CD8-positive, alpha-beta memory T cell (primary cell): ENCODE measurements at places on chromosomes 11 and 22.
A peak's percentile ranks its signal among the peaks of the same experiment; 100 is the strongest.

DNA sequence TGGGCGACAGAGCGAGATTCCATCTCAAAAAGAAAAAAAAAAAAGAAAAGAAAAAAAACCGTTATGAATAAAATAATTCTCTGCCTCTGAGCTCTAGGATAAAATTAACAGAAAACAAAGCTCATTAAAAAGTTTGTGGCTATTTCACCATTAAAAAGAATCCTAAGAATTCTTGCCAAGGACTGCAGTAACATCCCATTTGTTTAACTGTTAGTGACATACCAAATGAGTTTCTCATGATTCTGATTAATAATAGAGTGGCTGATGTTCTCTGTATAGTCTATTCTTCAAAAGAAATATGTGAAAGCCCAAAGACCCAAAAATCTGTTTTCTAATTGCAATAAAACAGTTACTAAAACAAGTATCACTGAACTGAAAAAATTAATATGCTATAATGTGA is 19.7 kb downstream of the CLNS1A start:
- DNase-seq: no peak
- H3K27ac ChIP-seq: no peak overlapping the region
- no peaks in the 10 kb centered on the region for H3K27me3 ChIP-seq
- H3K4me3 ChIP-seq: no peak overlapping the region
- H3K4me1 ChIP-seq: no peaks in the 10 kb centered on the region

- H3K36me3 ChIP-seq: no peaks in the 10 kb centered on the region
- no peak for DNase-seq
- no peak overlapping the region for H3K4me3 ChIP-seq
- H3K27me3 ChIP-seq: no peaks in the 10 kb centered on the region
- no peak overlapping the region for H3K27ac ChIP-seq
Measured at GRCh38 chr22:23784215-23784732, 2.5 kb upstream of the SMARCB1 start.

- no peak for DNase-seq
- peaks cover 8% of the 10 kb centered on the region for H3K36me3 ChIP-seq
- H3K27me3 ChIP-seq: no peaks in the 10 kb centered on the region
Measured at GRCh38 chr22:20867179-20868024, 8.6 kb downstream of the SNAP29 start.

GRCh38 chr11:120021978-120022377 is 115.9 kb downstream of the TRIM29 start:
- H3K36me3 ChIP-seq: no peaks in the 10 kb centered on the region
- no peaks in the 10 kb centered on the region for H3K4me1 ChIP-seq
- H3K27me3 ChIP-seq: peaks cover 5% of the 10 kb centered on the region
- no peak for DNase-seq
- H3K27ac ChIP-seq: no peak overlapping the region
- H3K4me3 ChIP-seq: no peak overlapping the region

GRCh38 chr11:18927550-18928322 is 11.5 kb downstream of the MRGPRX1 start:
- DNase-seq: no peak
- H3K27me3 ChIP-seq: no peaks in the 10 kb centered on the region
- no peaks in the 10 kb centered on the region for H3K4me1 ChIP-seq
- H3K36me3 ChIP-seq: no peaks in the 10 kb centered on the region

DNA sequence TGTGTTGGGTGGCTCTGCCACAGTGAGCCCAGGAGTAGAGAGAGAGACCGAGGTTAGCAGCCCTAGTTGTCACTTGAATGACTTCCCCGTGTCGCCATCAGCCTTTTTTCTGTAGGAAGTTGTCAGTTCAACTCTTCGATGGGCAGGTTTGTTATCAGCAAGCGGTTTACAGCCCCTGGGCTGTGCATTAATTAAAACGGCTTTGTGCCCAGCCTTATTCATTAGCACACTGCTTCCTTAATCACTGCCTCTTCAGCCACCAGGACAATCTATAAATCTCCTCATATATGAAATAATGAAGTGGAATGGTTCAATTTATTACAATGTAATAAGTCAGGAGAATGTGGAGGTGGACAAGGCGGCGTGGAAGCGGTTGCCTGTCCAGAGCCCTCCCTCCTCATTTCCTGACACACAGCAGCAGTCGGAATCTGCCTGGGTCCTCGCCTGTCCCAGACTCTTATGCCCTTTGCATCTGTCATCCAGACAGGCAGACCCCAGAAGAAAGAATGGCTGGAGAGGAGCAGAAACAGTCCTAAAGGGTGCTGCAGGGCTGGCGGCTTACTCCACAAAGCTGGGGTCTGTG is 122.4 kb upstream of the OPCML start:
- H3K36me3 ChIP-seq: no peaks in the 10 kb centered on the region
- no peaks in the 10 kb centered on the region for H3K27me3 ChIP-seq
- no peaks in the 10 kb centered on the region for H3K4me1 ChIP-seq
- no peak for DNase-seq
- no peak overlapping the region for H3K27ac ChIP-seq

GRCh38 chr22:50459496-50460140 is 15.2 kb downstream of the SBF1 start:
- DNase-seq: no peak
- H3K4me1 ChIP-seq: no peaks in the 10 kb centered on the region
- H3K36me3 ChIP-seq: peaks cover 48% of the 10 kb centered on the region
- H3K4me3 ChIP-seq: no peak overlapping the region
- no peaks in the 10 kb centered on the region for H3K27me3 ChIP-seq

- no peaks in the 10 kb centered on the region for H3K4me1 ChIP-seq
- no peaks in the 10 kb centered on the region for H3K27me3 ChIP-seq
- no peak for DNase-seq
- no peak overlapping the region for H3K4me3 ChIP-seq
- H3K27ac ChIP-seq: no peak overlapping the region
- H3K36me3 ChIP-seq: no peaks in the 10 kb centered on the region
Measured at GRCh38 chr11:57290288-57290687, 34.5 kb downstream of the TNKS1BP1 start.

DNA sequence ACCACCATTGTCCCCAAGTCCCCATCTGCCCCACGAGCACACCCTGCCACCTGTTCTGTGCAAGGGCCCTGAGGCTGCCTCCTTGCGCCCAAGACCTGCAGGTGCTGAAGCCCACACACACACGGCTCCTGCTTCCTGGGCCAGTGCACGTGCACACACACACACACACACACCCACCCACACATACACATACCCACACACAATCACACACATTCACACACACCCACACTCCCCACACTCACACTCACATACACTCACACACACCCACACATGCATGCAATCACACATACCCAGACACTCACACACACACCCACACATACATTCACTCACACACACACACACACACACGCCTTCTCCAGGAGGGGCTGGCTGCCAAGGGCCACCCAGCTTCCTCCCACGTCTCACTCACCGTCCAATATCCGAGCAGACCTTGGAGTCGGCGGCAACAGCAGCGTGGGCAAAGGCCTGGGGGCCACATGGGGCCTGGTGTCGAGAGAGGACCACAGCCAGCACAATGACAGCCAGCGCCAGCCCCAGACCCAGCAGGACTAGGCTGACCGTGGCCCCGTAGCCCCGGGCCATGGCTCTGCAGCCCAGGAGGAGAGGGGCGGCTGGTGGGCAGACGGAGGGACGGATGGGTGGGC is 616 bp downstream of the GGT5 start:
- no peak for DNase-seq
- no peaks in the 10 kb centered on the region for H3K27me3 ChIP-seq
- H3K27ac ChIP-seq: no peak overlapping the region
- no peaks in the 10 kb centered on the region for H3K36me3 ChIP-seq
- H3K4me3 ChIP-seq: no peak overlapping the region

DNA sequence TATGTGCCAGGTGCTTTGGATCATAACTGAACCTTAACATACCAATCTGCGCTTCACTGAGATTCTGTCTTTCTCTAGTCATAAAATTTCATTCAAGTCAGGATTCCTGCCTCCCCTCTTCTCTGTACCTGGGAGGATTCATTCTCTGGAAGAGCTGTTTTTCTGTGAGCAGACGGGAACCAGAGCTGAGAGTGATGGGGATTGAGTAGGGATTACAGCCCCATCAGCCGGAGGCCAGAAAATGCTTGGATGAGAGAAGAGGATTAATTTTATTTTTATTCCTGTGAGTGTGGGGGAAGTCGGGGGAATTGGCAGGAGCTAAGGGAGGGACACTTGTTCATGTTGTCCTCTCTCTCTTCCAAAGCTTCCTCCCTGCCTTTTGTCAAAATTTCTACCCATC is 4.7 kb downstream of the STX3 start:
- H3K4me3 ChIP-seq: no peak overlapping the region
- no peaks in the 10 kb centered on the region for H3K27me3 ChIP-seq
- peaks cover 15% of the 10 kb centered on the region for H3K4me1 ChIP-seq

- no peak for DNase-seq
- no peaks in the 10 kb centered on the region for H3K36me3 ChIP-seq
- no peak overlapping the region for H3K27ac ChIP-seq
- H3K4me3 ChIP-seq: no peak overlapping the region
Measured at GRCh38 chr22:20256551-20257211, 11.4 kb downstream of the RTN4R start.

GRCh38 chr11:75588051-75588481 is 26.0 kb downstream of the SERPINH1 start:
- H3K4me1 ChIP-seq: peaks cover 6% of the 10 kb centered on the region
- no peak overlapping the region for H3K4me3 ChIP-seq
- no peak overlapping the region for H3K27ac ChIP-seq

GRCh38 chr11:66317723-66318599 is 1.1 kb upstream of the CD248 start:
- H3K4me3 ChIP-seq: peak overlapping the region; percentile 56
- no peaks in the 10 kb centered on the region for H3K27me3 ChIP-seq
- peak overlapping the region; percentile 73 for H3K27ac ChIP-seq
- no peaks in the 10 kb centered on the region for H3K36me3 ChIP-seq
- peaks cover 58% of the 10 kb centered on the region for H3K4me1 ChIP-seq

- H3K4me3 ChIP-seq: no peak overlapping the region
- H3K36me3 ChIP-seq: no peaks in the 10 kb centered on the region
- H3K4me1 ChIP-seq: no peaks in the 10 kb centered on the region
- no peak for DNase-seq
- H3K27me3 ChIP-seq: no peaks in the 10 kb centered on the region
Measured at GRCh38 chr11:111729071-111729830, 36.9 kb downstream of the PPP2R1B start.

GRCh38 chr11:99079576-99079975 is 58.8 kb downstream of the CNTN5 start:
- H3K4me1 ChIP-seq: no peaks in the 10 kb centered on the region
- DNase-seq: no peak
- H3K27ac ChIP-seq: no peak overlapping the region
- no peaks in the 10 kb centered on the region for H3K36me3 ChIP-seq

GRCh38 chr11:127656116-127656836 is 655.7 kb upstream of the KIRREL3 start:
- H3K27ac ChIP-seq: no peak overlapping the region
- no peak for DNase-seq
- H3K4me1 ChIP-seq: no peaks in the 10 kb centered on the region
- no peak overlapping the region for H3K4me3 ChIP-seq
- no peaks in the 10 kb centered on the region for H3K27me3 ChIP-seq
- H3K36me3 ChIP-seq: no peaks in the 10 kb centered on the region

DNA sequence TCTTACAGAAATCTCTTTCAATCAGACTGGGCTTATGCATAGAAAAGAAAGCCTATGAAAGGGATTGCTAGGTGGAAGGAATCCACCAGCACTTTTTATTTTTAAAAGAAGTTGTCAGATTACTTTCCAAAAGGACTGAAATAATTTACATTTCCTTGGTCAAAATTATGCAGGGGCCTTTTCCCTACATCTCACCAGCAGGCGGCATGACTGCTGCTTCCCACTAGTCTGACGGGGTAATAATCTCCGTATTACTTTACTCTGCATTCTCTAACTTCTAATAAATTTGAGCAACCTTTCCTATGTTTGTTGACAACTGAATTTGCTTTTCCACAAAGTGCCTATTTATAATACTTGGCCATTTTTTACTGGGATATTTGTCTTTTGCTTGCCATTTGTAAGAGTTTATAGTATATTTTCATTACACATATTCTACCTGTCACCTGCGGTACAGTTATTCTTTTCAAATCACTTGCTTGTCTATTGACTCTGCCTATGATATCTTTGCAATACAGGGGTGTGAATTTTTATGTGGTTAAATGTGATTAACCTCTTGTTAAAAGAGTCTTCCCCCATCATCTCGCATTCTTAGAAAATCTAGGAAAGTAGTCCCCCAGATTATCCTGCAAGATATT is 51.9 kb upstream of the USP47 start:
- H3K36me3 ChIP-seq: no peaks in the 10 kb centered on the region
- H3K4me3 ChIP-seq: no peak overlapping the region
- H3K4me1 ChIP-seq: no peaks in the 10 kb centered on the region

DNA sequence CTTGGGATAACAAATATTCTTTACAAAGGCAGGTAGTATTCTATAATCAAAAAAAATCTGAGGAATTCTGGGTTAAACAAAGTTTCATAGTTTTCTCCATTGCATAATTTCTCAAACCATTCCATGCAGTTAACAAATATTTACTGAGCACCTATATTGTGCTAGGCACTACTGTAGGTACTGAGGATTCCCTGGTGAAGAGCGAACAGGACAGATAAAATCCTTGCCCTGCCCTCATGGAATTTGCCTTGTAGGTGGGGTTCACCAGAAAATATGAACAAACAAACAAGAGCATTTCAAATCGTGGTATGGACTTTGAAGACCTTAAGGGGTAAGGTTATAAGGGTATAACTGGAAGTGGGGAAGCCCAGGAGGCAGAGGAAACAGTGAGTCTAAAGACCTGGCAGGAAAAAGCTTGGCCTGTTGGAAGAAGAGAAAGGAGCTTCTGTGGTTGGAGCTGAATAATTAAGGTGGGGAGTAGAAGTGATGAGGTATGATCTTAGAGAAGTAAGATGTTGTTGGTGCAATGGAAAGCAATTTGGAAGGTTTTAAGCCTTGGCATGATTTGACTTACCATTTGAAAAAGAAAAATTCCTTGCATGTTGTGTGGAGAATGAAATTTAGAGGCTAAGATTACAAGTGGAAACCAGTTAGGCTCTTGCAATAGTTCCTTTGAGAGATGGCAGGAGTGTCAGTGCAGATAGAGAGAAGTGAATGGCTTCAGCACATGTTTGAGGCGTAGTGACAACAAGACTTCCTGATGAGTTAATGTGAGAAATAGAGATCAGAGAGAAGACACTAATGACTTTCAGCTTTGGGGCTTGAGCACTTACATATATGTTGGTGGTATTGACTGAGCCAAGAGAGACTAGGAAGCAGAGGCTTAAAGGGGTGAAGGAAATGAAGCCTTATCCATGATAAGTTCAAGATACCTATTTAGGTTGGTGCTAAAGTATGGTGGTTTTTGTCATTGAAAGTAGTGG is 55.7 kb upstream of the PICALM start:
- DNase-seq: no peak
- no peak overlapping the region for H3K4me3 ChIP-seq
- H3K36me3 ChIP-seq: no peaks in the 10 kb centered on the region
- no peaks in the 10 kb centered on the region for H3K4me1 ChIP-seq
- no peaks in the 10 kb centered on the region for H3K27me3 ChIP-seq

- no peak for DNase-seq
- no peaks in the 10 kb centered on the region for H3K36me3 ChIP-seq
- H3K27ac ChIP-seq: no peak overlapping the region
Measured at GRCh38 chr22:35961480-35962295, 66.9 kb downstream of the RBFOX2 start.

- H3K36me3 ChIP-seq: no peaks in the 10 kb centered on the region
- H3K27me3 ChIP-seq: no peaks in the 10 kb centered on the region
- DNase-seq: no peak
- H3K4me1 ChIP-seq: no peaks in the 10 kb centered on the region
- no peak overlapping the region for H3K27ac ChIP-seq
Measured at GRCh38 chr11:45165386-45165785, 18.9 kb downstream of the PRDM11 start.

- DNase-seq: no peak
- no peaks in the 10 kb centered on the region for H3K36me3 ChIP-seq
- H3K4me1 ChIP-seq: no peaks in the 10 kb centered on the region
Measured at GRCh38 chr11:128235426-128235825, 351.9 kb downstream of the ETS1 start.
